Left ventricle myocardium inferior (tissue), 1 donor: ENCODE measurements at places on chromosomes 1 and 21. TPM values are rescaled to one million over a fixed set of nuclear protein-coding genes. Genes with fewer than 3 reads are reported as not detected.

Gene CCDC185
- not detected for total RNA-seq

Gene DMRTA2
- not detected for total RNA-seq

Gene CR1L
- not detected for total RNA-seq

Gene RIMKLA
- 10.2 TPM for total RNA-seq

Gene ARMH1
- total RNA-seq = 1.1 TPM

DNA sequence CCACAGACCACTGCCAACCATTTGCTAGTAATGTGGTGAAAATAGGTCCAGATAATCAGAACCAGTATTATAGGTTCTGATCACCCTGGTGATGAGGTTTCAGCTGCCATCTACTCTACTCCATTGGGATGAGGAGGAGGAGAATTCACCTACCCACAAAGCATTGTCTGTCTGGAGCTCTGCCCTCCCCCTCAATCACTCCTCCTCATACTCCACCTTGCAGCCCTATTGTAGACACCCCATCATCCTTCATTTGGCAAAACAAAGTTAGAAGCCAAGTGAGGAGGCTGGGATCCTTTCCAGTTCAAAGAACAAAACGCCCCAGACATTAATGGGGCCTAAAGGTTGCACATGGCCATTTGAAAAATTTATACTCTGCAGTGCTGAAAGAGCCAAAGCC lies 157.4 kb upstream of the L1TD1 start:
- DNase-seq = no peak

GRCh38 chr1:164930241-164930640 lies 371.3 kb downstream of the PBX1 start:
- no peak for DNase-seq

- peak; percentile 28 for DNase-seq
Observed at GRCh38 chr1:114345930-114346479, 165.0 kb downstream of the TRIM33 start.

DNA sequence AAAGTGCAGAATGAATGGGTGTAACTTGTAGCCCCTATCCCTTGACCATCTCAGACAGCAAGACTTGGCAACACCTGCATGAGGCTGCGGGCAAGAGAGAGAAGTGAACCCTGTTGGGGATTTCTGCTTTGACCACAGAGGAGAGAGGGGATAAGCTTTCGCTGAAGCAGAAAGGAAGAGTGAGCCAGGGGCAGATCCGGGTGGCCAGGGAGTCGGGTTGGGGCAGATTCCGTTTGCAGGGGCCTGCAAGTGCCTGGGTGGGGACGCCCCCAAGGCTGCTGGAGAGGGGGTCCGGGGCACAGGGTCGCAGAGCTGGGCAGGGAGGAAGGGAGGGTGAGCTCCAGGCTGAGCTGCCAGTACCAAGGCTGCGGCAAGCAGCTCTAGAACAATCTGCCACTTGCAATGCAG lies 25.3 kb upstream of the PIK3CD start:
- no peak for DNase-seq

DNA sequence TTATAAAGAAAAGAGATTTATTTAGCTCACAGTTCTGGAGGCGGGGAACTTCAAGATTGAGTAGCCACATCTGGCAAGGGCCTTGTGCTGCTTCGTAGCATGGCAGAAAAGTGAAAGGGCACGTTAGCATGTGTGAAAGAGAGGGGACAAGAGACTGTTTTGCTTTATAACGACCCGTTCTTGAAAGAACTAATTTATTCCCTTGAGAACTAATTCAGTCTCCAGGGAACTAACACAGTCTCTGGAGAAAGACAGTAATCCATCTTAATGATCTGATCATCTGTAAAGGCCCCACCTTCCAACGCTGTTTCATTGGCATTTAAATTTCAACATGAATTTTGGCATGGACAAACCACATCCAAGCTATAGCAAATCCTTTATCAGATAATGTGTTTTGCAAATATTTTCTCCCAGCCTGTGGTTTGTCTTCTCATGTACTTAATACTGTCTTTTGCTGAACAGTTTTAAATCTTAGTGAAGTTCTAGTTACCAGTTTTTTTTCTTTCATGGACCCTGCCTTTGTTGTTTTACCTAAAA lies 26.1 kb downstream of the MTR start:
- DNase-seq = no peak
